ENCODE measurements at places on chromosomes 12 and 14. TPM values are rescaled to one million over a fixed set of nuclear protein-coding genes. Genes with fewer than 3 reads are reported as not detected.

PRICKLE1 gene
- polyA plus RNA-seq: 2.1 TPM

DNA sequence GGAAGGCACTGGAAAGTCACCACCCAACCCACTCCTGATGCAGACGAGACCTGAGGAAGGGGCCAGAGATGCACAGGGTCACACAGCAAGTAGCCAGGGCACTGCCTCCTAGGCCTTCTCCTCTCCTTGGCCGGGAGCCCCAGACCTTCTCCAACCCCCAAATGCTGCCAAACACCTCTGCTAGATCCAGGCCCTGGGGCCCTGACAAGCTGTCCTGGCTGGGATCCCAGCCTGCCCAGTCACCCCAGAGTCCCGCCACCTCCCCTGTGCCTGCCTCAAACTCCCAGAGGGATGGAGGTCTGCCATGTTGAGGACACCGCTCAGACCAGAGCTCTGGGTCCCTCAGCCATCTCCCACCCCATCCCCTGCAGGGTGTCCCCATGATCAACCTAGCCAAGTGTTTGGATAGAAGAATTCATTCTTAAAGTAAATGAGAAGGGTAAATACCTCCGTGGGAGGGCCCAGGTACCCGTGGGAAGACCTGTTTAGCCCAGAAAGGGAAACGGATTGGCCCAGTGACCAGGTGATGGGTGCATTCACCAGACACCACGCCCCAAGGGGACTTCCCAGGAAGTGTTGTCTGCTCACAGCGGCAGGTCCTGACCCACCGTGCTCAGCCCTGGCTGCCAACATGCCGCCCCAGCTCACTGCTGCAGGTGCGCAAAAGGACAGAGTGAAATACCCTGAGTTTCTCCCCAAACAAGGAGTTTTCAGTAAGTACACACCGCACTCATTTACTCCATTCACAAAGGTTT, 4.6 kb upstream of the DIO3 start:
- DNase-seq: no peak

DNA sequence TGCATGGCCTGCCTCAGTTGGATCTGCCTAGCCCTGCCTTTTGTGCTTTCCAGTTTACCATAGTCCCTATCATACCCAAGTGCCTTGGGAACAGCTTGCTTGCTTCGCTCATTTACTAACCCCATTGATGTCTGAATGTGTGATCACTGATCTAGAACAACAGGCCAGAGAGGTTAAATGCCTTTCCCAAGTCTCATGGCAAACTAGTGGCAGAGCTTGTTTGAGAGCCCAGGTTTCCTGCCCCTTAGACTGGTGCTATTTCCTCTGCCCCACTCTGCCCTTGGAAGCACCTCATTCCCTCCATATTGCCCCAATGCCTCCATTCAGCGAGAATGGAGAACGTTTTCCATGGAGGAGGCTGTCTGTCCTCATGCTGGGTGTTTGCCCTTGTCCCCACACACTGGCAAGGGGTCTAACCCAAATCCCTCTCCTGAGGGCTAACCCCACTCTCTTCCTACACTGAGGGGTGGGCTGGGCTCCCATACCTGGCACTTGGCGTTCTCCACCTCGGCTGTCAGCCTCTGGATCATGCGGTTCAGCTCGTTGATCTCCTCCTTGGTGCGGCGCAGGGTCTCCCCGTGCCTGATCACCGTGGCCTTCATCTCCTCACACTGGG, 19.8 kb downstream of the KRT7 start:
- no peak for DNase-seq

GRCh38 chr12:67804168-67804567, 155.6 kb downstream of the DYRK2 start:
- no peak for DNase-seq

DNA sequence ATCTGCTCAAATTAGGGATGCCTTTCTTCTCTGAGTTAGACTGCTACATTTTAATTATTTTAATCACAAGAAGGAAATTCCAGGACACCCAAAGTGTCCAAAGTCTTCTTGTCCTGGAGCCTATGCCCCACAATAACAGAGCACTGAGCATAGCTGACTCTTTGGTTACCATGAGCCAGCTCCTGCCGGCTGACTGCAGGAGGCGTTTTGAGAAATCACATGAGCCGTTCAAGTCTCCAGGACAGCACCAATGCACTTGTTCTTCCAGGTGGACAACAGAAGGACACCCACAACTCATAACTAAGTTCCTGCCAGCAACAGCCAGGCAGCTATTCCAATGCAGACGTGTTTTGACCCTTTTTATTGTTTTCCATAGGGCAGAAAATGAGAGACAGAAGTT, 46.0 kb upstream of the SRSF5 start:
- DNase-seq: no peak

DNA sequence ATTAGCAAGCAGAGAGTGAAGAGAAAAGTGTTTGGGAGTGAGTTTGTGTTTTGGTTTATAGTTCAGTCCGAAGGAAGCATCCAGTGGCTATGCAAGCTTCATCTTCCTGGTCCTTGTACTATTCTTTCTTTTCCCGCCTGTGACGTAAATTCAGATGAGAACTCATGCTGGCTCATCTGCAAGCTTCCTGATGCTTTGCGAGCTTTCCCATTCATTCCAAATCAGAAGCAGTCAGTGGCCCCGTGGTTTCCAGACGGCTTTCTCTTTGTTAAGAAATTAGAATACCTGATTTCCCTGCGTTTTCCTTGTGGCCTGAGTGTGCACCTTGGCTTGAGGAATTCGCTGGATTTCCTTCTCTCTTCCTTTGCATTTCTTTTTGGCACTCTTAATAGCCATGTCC, 89.5 kb downstream of the TESC start:
- no peak for DNase-seq

GRCh38 chr14:54643696-54644176, 76.8 kb downstream of the SAMD4A start:
- DNase-seq: no peak

Measured in lung (tissue), 17 donors.